NCI-H1930 (cell line): ENCODE measurements at places on chromosomes 11 and 22.

DNA sequence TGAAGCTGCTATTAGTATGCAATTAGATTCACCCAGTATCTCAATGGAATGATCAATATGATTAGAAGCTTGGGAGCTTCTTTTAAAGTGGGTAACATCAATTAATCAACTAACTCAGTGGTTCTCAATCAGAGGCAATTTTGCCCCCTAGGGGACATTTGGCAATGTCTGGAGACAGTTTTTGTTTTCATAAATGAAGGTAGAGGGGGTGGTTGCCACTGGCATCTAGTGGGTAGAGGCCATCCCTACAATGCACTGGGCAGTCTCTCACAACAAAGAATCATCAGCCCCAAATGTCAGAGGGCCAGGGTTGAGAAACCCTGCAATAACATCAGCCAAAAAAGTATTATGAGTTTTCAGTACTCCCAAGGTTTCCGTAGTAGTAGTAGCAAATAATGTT, 5.9 kb upstream of the AMOTL1 start:
- no peak for DNase-seq

DNA sequence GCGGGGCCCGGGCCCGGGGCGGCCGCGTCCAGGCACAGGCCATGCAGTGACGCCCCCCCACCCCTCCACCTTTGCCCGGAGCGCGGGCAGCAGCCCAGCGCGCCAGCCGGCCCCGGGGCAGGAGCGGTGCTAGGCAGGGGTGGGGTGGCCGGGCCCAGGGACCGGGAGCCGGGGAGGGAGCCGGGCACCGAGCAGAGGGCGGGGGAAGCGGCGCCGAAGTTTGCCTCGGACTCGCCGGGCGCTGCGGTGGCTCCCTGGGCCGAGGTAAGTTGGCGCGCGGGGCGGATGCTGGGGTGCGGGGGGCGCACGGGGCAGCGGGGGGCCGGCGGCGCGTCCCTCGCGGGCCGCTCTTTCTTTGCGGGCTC, 332 bp downstream of the TEAD1 start:
- no peak for DNase-seq

DNA sequence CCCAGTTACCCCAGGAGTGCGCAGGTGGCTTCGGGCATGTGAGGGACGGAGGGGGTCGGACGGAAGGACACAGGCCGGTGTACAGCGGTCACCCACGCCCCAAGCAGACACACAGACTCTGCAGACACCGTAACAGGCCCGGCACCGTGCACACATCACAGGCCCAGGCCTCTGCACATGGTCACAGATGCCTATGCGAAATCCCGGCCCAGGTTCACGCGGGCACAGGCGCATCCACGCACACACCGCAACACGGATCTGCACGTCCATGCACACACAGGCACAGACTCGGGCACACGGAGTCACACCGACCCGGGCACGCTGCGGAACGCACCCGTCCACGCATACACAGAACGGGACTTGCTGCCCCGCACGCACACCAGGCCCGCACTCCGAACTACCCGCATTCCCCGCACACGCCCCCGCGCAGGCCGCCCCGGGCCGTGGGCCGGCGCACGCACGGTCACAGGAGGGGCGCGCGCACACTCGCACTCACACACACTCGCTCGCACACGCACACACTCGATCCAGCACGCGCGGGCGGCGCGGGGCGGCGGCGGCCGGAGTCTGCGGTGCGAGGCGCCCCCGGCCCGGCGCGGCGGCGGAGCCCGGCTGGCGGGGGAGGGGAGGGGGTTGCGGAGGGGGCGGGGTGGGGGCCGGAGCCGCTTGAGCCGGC, at the start of gene MGAT3:
MGAT3 (plus strand) TSS at position 491 of the 676 bp plus-strand sequence. CDS start 30,336 bp downstream, outside the sequence.
- no peak for DNase-seq

DNA sequence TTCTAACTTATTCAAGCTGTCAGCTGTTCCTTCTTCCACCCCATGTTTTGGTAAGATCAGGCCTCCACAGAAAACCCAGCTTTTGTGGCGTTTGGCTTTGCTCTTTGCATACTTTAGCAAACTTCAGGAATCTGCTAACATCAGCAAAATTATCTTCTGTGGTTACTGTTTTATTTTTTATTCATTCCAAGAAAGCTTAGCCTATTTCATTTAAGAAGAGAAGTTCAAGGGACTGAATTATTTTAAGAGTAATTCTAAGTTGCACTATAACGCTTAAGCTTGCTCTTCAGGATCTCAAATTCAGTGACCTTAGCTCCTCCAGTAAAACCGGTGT, 1.1 kb downstream of the JHY start:
- no peak for DNase-seq

DNA sequence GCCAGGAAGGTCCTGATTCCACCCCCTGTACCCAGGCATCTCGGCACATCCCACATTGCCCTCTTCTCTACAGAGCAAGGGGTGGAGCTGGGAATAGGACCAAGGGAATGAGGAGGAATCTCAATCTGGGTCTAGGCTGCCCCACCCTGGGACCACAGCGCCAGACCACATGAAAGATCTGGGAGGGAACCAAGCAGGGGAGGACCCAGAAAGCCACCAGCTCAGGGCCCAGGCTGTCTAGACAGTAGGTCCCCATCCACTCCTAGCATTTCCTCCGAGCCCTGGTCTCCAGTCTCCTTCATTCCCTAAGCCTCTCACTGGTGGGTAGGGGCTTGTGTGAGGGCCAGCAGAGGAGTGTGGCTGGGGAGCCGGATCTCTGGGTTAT, 11.6 kb downstream of the PHLDB1 start:
- DNase-seq = no peak

DNA sequence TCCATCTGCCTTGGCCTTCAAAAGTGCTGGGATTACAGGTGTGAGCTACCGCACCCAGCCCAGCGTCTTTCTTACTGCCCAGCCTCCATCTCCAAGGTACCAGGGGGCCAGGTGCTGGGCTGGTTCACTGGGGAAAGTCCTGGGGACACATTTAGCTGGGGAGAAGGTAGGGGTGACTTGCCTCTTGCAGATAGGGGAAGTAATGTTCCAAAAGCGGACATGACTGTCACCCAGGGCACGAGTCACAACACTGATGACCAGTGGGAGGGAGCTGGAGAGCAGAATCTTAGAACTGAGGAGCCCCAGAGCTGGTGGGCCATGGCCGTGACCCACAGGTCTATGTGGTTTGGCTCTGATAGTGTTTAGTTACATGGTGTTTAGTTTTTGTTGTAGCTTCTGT, 2.4 kb upstream of the SLC15A3 start:
- DNase-seq = no peak

- no peak for DNase-seq
Measured at GRCh38 chr22:25621986-25622385, 57.5 kb downstream of the GRK3 start.

DNA sequence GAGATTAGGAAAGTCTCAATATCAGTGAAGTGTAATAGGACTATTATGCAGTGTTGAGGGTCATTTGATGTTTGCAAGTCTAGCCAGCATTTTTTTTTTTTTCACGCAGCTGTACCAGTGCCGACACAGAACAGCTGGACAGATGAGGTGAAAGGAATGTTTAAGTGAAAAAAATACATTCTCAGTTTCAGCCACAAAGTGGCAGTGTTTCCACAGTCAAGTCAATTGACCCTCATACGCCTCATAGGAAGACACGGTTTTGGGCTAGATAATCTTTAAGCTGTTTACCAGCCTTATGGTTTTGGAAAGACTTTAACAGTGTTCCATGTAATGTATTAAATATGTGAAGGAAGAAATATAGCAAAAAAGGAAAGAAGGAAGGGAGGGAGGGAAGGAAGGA, 349.9 kb upstream of the ANO3 start:
- DNase-seq = peak; percentile 44

DNA sequence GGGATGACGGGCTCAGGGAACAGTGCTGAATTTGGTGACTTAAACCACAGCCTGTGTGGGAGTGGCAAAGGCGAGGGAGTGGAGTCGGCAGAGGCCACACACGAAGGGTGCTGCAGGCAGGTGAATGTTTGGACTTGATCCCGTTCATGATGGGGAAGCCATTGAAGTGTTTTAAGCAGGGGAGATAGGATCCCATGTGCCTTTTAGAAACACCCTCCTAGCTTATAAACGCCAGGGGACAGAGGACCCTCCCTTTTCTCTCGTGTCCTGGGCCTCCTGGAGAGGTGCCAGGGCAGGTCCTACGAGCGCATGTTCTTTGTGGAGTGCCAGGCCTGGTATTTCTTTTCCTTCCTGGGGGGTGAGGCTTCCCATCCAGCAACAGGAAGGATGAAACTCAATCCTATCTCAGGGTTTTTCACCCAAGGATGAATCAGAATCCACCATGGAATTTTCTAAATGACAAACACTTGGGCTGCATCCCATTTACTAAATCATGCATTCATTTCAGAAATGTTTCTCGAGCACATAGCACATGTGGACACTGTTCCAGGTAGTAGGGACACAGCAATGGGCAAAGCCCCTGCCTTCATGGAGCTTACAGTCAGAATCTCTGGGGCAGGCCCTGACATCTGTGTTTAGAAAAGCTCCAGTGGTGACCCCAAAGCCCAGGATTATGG, 59.6 kb downstream of the CHRDL2 start:
- no peak for DNase-seq
